ENCODE measurements at places on chromosomes 1 and 21. TPM values are rescaled to one million over a fixed set of nuclear protein-coding genes. Genes with fewer than 3 reads are reported as not detected.

GRCh38 chr1:186220067-186220466, 155.0 kb downstream of the TPR start:
- DNase-seq: no peak

MYOG gene
- not detected for total RNA-seq

DNA sequence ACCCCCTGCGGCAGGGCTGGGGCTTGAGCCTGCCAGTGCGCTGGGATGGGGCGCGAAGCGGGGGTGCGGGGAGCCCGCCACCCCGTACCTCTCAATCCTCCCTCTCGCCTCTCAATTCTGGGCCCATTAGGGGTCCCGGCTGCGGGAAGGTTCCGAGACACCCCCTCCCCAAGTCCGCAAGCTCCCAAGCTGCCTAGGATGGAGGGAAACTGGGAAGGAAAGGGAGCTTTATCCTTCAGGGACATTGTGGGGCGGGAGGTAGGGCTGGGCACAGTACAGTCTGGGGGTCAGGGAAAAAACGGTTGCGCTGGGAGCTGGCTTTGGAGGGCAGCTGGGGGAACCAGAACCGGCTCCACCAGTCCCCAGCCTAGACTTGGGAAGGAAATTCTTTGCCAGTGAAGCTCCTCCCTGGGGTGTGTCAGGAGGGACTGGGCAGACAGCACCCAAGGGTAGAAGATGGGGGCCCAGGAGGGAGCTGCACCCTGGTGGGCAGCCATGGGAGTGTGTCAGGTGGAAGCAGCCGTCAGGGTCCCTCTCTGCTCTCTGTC, 904 bp downstream of the GJB3 start:
- DNase-seq: no peak

TCEA3 gene
- total RNA-seq: not detected

GRCh38 chr1:71641903-71642302, 561.1 kb upstream of the ZRANB2 start:
- no peak for DNase-seq

- DNase-seq: no peak
These were observed 109.8 kb downstream of the KCNK2 start for GRCh38 chr1:215192306-215192705.

LDLRAD1 gene
- not detected for total RNA-seq

GRCh38 chr1:209885403-209886218, 52.4 kb upstream of the SYT14 start:
- no peak for DNase-seq

- DNase-seq: no peak
These were observed 14.8 kb upstream of the LSS start for GRCh38 chr21:46243325-46243724.

DNA sequence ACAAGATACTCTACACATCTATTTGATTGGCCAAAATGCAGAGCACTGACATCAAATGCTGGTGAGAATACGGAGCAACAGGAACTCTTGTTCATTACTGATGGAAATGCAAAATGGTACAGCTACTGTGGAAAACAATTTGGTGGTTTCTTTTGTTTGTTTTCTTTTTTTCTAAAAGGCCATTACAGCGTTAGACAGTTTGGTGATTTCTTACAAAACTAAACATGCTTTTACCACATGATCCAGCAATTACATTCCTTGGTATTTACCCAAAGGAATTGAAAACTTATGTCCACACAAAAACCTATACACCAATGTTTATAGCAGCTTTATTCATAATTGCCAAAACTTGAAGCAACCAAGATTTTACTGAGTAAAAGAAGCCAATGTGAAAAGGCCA, 66.4 kb upstream of the FBXO28 start:
- no peak for DNase-seq

DNA sequence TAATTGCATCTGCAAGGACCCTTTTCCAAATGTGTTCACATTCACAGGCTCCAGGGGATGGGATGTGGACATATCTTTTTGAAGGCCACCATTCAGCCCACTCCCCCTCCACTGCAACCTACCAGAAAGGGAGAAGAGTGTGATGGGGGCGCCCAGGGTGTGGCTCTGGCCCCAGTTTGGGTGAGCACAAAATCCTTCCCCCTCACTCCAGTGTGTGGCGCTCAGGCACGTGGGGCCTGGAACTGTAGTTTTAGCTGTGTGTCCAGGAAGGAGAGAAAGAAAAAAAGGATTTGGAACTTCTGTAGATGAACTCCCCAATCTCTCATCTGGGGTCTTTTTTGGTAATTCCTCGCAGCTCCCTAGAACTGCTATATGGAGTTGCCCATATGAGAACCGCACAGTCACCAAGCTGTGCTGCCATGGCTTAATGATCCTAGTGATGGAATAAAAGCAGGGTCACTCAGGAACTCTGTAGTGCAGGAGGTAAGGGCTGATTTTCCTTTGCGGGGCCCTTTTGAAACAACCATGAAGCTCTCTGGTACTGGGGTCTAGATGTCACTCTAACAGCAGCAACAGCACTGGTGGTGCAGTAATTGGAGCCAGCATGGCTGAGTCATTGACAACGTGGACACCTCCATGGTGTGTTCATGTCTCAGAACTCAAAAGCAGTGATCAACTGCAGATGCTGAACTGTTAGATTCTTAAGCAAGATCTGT, 17.0 kb downstream of the AGT start:
- no peak for DNase-seq

KPRP gene
- total RNA-seq: not detected

GRCh38 chr21:38787461-38788274, 18.1 kb upstream of the ETS2 start:
- no peak for DNase-seq

DNA sequence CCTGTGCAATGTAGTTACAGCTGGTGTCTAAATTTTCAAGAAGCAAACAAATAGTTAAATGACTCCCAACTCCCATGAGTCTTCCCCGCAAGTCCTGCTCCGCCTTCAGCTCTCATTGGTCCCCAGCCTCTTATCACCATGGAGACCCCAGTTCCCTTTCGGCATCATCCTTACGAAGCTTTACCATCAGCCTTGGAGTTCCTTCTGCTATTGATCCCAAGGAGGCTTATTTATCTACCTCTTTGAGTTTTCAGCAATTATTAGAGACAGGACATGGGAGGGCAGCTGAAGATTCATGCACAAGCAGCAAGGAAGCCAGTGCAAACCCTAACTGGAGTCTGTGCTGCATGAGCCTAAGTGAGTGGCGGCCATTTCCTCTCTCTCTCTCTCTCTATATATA, 12.3 kb downstream of the KCNA2 start:
- DNase-seq: no peak

NR5A2 gene
- 0.07 TPM for total RNA-seq

GRCh38 chr1:198187973-198188588, 31.3 kb downstream of the NEK7 start:
- no peak for DNase-seq

ABL2 gene
- 20.7 TPM for total RNA-seq

CD46 gene
- total RNA-seq: 173 TPM

GRCh38 chr1:182249201-182249676, 142.4 kb downstream of the GLUL start:
- DNase-seq: no peak

- DNase-seq: no peak
These were observed 232.1 kb upstream of the KAZN start for GRCh38 chr1:14366091-14367018.

DNA sequence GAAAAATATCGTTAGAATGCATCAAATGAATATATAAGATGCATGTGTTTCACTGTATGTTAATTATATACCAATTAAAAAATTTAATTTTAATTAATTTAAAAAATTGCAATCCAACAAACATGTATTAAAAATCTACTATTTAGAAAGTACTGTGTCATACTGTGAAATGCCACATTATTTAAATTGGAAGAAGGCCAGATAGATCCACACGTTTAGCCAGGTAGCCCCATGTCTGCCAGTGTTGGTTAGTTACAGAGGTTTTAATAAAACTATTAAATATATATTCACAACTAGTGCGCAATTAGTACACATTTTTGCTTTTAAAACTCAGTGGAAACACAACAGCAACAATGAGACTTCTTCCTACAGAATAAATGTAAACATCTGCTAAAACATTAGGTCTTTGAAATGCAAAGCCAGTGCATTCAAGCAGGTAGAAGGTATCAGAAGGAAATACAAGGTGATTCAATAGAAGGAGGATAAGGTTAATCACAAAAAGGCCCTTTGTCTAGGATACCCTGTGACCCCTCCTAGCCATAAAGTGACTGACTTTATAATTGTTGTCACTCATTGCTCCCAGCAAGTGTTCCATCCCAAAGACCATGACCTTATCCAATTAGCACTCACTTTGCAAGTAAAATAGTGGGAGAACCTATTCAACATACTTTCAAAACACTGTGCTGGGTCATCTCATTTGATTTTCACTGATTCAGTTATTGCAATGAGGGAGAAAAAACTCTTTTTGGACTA, 211.5 kb downstream of the TTLL7 start:
- no peak for DNase-seq

DNA sequence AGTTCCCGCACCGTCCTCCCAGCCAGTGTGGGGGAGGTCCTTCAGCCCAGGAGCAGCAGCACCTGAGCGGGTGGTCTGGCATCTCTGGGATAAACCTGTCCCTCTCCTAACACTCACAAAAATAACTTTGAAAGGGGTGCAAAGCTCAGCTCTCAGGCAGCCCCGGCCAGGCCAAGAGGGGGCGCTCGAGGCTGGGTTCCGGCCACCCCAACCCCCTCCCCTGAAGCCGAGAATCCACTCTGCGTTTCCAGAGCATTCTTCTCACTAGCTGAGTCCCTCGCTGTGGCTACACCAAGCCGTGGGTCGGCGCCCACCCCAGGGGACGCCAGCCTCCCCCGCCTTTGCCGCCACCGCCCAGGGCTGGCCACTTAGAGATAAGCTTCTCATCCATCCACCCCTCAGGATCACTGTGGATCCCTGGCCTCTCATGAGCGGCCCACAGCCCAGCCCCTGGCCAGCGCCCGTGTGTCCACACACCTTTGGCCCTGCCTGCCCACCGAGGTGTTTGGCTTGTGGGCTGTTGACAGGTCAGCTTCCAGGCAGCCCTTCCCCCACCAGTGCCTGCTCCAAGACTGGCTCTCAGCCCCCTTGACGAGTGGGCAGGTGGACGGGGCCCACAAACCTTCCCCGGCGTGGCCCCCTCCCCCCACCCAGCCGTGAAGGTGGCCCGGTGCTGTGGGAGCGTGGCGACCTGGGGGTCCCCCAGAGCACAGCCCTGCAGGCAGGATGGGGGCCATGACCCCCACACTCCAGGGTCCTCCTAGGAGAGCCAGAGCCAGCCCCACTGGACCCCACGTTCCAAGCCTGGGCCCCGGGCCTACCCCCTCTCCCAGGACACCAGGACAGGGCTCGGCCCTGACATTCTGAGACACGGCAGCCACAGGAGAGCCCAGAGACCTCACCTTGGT, 1.9 kb downstream of the FTCD start:
- DNase-seq: peak; percentile 30

PRR9 gene
- total RNA-seq: not detected

GUCA2B gene
- total RNA-seq: not detected

- DNase-seq: no peak
These were observed 63.5 kb downstream of the C1orf185 start for GRCh38 chr1:51165540-51165939.

- no peak for DNase-seq
These were observed 7.0 kb upstream of the ATF3 start for GRCh38 chr1:212601524-212601923.

CRP gene
- total RNA-seq: not detected

DNA sequence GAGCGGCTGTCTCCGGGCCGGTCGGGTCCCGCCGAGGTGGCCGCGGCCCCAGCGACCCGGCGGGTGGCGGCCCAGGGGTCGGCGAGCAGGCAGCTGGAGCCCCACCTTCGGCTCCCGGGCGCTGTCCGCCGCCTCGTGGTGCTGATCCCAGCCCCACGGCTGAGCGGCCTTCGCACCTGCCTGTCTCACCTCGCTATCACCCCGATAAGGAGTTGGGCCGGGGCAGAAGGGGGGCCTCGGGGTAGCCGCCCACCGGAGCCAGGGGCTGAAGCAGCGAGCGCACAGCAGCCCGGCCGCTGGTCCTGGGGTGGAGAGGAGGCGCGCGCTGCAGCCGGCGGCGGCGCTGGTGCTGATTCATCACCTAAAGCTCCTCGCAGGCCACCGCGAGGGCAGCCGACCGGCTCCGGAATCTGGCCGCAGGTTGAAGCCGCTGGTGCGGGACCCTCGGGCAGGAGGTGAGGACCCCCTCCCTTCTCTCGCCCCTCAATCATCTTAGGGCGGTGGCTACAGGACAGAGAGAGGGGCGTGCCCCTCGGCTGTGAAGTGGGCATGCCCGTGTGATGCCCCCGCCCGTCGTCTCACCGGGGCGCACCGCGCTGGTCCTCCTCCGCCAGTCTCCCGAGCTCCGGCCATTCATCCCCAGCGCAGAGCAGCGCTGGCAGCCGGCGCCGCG, 575 bp downstream of the TRIM67 start:
- peak; percentile 51 for DNase-seq

- no peak for DNase-seq
These were observed 80.8 kb upstream of the JUN start for GRCh38 chr1:58864654-58865053.

KCNA2 gene
- total RNA-seq: 0.29 TPM

DNA sequence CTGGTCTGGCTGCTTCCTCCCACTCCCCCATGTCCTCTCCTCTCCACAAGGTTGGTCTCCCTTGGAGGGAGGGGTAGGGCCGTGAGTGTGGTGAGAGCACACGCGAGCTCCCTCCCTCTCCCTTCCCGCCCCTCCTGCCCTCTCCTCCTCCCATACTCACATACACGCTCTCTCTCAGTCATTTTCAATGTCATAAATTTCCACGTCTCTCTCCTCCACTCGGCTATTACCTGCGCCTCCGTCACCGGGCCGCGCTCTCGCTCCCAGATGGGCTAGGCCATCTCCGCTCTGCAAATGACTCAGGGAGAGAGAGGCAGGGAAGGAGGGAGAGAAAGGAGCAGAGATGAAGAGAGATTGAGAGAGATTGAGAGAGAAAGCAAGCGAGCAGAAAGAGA, 36.7 kb upstream of the DMBX1 start:
- DNase-seq: no peak

RXRG gene
- not detected for total RNA-seq

OPTC gene
- not detected for total RNA-seq

DNA sequence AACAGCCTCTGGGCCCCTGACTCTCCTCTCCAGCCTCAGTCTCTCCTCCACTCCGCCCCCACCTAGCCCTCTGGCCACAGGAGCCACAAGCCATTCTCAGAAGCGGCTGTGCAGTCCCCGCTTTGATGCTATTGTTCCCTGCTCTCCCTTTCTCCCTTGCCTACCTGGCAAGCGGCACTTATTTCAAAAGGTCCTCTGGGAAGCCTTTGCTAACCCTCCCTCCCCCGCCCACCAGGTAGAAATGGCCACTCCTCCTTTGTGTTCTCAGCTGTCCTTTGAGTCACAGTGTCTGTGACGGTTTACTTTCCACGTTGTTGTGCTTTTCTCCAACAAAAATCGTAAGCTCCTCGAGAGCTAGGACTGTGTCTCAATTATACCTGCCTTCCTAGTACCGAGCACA, 338.4 kb upstream of the PROX1 start:
- DNase-seq: no peak

KCNE2 gene
- total RNA-seq: not detected

CD101 gene
- 0.75 TPM for total RNA-seq

DNA sequence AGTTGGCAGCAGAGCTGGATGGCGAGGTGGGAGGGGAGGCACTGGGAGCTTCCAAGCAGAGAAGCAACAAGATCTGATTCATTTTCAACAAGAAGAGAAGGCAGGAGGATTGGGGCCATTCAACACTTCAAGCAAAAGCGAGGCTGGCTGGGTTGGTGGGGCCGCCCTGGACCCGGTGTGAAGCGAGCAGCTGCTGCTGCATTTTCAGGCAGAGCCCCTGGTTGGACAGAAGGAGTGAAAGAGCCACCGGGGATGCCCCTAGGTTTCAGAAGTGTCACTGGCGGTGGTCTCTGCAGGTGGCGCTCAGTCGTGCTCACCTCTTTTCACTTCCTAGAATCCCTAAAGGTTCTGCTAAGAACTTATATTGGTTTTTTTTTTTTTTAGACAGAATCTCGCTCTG, 18.0 kb downstream of the SLC2A7 start:
- peak; percentile 48 for DNase-seq

- DNase-seq: no peak
These were observed 71.3 kb downstream of the TOR3A start for GRCh38 chr1:179153217-179153616.
